ENCODE measurements at places on chromosomes 13 and 19.

GRCh38 chr19:44050740-44051649 lies 841 bp upstream of the ZNF223 start:
- DNase-seq: no peak

GRCh38 chr19:18208098-18208951 lies 4.5 kb upstream of the RAB3A start:
- peak; percentile 55 for DNase-seq

DNA sequence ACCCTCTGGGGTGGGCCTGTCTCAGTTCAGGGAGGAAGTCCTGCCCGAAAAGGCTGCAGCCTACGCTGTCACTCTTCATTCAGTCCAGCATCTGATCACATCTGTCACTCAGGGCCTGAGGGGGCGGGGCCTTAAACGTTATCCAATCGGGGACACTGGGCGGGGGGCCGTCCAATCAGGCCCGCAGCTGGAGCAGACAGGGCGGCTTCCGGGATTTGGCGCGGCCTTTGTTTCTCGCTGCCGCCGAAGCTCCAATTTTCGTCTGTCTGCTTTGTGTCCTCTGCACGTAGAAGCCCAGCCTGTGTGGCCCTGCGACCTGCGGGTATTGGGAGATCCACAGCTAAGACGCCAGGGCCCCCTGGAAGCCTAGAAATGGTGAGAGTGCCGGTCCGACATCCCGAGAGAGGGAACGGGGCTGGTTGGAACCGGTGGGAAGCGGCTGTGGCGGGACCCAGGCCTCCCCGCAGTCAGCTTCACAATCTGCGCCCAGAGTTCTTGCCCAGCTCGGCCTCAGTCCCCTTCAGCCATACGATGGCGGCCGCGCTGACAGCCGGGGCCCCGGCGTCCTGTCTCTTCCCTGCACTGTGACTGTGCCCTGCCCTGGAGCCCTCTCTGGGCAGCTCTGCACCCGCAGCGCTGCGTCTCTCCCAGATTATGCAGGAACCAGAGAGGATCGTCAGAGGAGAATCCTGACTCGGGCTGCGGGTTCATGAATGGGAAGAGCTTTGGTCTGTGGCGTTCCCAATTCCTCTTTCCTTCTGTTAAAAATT lies at the start of gene ZNF730:
Gene ZNF730 (plus strand): TSS at position 224 of the 770 bp plus-strand sequence. CDS start 149 bp downstream, at position 373.
- peak; percentile 81 for DNase-seq

GRCh38 chr19:13718733-13719132 lies 45.6 kb upstream of the MRI1 start:
- no peak for DNase-seq

Measured in DND-41 (cell line).